ENCODE measurements at places on chromosomes 12 and 14.

- peak; percentile 28 for DNase-seq
Observed at GRCh38 chr12:122437656-122438121, 15.2 kb upstream of the CLIP1 start.

DNA sequence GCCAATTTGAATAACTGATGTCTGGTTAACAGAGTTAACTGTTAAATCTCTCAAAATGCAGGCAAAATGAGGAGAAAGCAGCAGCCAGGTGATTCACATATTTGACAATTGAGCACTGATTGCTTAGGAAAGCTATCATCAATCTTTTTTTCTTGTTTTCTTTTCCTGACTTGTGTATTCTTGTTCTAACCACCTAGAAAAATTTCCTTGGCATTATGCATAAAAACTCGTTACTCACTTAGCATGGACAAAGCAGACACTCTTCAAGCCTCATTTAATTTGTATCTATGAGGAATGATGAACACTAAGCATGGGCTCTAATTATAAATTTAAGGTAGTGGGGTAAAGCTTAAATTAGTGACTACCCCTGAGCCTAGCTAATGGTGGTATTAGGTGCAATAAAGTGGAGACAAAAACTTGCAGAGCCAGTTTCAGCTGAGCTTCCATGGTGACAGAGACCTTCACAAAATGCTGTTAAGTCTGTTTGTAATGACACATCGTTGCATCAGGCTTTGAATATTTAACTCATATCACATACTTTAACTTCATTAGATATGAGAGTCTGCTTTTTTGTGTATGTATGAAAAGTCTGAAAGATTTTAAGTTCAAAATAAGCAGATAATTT is 52.0 kb downstream of the RASSF9 start:
- no peak for DNase-seq

DNA sequence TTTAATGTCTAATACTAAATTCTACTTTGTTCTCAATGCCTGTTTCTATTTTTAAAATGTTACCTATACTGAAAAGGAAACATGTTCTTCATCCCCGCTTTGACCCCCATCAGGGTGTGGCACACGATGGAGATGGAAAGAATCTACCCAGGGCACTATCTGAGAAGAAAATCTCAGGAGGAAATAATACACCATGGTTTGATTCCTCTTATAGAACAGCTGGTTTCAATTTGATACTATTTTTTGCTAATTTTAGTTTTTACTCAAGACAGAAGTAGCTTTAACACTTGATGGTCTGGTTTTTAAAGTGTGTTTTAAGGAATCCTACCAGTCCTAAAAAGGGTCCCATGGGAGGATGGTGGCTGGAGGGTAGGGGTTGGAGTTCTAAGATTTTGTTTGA is 56.7 kb downstream of the PPM1H start:
- DNase-seq, result no peak

- no peak for DNase-seq
Observed at GRCh38 chr14:37994846-37995372, 212.8 kb upstream of the SSTR1 start.

DNA sequence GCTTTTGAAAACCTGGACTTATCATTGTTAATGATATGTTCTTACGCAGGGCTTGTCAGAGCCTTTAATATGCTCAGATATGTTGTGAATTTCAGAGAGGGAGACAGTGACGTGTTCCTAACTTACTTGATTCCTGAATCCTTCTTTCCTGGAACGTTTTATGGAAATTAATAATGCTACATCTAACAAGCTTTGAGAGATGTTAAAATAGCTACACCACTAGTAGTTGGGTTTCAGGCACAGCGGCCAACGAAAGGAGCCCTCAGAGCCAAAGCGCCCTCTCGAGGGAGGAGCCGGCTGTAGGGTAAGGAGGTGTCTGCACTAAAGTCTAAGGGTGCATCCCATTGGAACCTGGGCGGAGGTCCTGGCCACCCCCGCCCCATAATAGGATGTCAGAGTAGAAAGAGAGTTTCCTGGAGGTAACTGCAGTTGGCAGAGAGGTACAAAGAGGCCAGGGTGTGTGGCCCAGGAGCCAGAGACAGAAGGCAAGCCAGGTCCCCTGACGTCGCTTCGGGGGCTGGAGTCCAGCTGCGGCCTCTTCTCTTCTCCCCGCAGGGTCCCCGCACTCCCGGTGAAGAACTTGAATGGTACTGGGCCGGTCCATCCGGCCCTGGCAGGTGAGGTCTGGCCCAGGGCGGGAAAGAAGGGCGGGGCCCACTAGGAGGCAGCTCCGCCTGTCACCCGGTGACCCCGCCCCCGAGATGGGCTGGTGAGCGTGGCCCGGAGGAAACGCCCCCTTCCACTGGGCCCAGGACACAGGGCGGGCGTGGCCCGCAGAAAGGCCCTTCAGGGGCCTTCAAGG is 36.3 kb downstream of the DTX1 start:
- peak; percentile 79 for DNase-seq

DNA sequence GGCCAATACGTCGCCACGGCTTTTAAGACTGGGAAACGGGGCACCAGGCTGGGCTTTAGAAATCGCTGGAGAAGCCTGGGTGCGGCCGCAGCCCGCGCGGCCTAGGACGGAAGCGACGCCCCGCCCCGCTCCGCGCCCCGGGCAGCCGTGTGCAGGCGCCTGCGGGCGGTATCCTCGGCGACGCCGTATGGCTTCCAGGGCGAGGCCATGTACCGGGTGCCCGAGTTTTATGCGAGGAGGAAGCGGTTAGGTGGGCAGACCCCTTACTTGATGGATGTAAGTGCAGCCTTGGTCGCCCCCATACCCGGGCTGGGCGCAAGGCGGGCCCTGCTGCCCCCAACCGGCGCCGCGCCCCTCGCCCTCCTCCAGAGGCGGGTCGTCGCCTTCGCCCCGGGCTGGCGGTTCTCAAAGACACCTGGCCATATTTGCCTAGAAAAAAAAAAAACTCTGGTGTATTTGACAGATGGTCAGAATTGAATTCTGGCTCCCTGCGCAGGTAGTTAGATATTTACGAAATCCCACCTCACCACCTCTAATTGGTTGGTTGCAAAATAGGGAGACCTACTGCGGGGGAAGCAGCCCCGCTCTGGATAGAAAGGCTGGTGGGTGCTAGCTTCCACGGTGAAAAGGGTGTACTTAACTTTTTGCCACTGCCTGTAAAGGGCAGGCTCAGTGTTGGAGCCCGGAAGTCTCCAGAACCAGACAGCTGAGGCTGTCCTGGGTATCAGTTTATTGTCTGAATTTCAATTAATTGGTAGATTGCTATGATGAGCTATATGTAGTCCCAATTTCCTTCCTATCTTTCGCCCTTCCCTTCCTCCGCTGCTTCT is at the start of gene PPP1R36:
PPP1R36 (plus strand) TSS at position 171 of the 830 bp plus-strand sequence; CDS start at position 208, 37 bp downstream.
- peak; percentile 69 for DNase-seq

DNA sequence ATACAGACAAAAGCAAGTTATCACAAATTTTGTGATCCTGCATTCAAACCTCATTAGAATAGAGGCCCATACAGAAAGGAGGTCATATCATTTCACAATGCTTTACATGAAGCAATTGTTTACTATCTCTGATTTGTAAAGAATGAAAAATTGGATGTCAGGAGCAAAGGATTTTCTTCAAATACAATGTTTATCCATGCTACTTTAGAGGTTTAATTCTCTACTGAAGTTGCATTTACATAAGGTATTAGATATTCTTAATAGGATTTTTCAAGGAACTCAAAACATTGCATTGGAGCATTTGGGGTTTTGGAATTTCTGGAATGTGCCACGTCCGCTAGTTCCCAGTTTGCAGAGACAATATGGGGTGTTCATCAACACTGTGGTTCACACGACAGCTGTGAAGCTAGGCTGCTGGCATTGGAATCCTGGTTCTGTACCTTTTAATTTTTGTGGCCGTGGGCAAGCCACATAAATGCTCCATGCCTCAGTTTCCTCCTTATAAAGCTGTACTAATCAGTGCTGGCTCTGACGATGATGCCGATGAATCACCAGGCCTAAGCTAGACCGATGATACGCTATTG is 174.8 kb downstream of the APAF1 start:
- no peak for DNase-seq

DNA sequence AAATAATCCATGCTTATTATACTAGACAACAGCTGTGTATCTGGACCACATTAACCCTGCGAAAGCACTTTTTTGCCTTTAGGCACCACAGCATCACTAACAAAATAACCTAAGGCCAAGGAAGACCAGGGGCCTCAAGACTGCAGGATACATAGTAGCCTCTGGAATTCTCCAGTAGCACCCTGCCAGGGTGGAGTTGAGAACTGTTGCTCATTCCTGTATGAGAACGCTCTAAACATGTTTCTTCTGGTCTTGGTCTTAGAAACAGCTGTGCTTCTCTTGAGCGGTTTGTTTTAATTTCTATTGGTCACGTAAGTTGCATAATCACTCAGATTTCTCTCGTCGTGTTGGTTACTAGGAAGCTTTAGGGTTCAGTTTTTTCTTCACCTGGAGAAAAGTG is 7.9 kb downstream of the B4GALNT3 start:
- no peak for DNase-seq
